ENCODE measurements at places on chromosomes 11 and 22.

- no peak for DNase-seq
Observed at GRCh38 chr22:25716637-25717036, 25.4 kb upstream of the MYO18B start.

DNA sequence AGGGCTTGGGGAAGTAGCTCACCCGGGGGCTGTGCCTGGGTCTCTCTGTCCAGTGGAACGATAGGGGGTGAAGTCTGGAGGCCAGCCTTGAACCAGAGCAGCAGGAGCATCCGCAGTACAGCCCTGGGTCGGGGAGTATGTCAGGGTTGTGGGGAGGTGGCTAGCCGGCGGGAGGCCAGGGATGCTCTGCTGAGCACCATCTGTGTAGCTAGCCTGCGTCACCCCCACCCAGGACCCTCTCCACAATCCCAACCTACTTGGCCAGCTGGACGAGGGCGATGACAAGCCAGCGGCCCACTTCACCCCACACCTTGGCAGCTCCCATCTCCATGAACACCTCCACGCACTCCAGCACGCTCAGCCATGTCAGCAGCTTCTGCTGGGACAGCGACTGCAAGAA, 2.2 kb downstream of the PEX16 start:
- no peak for DNase-seq

DNA sequence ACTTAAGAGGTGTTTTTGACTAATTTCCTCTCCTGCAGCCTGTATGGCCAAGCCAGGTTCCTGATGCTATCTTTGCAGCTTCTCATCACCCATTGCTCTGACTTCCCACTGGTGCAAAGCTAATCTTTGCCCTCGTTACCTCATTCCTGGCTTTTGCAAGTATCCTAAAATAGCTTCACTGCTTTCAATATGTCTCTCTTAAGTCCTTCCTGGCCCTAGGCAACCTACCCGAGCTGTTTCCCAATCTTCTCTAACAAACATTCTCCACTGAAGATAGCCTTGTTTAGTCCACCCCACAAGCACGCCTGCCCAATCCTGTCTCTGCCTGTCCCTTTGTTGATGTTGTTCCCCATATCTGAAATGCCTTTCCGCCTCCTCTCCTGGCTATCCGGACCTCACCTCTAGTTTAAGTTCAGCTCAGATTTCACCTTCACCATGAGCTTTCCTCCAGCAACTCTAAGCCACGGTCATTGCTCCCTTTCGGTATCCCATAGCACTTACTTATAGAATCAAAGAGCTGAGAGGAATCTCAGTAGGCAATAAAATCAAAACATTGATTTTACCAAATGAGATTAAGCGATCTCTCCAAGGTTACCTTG, 30.1 kb upstream of the CECR2 start:
- DNase-seq: no peak

DNA sequence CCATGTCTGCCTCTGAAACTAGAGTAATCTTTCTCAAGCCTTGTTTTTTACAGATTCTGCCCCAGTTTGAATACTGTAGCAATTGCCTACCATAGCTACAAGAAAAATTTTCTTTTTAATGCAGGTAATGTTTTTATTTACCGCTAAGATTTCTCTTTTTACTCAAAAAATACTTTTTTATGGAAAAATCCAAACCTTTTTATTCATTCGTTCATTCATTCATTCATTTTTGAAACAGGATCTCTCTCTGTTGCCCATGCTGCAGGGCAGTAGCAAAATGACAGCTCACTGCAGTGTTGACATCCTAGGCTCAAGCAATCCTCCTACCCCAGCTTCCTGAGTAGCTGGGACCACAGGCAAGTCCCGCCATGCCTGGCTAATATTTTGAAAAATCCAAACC, 2.7 kb upstream of the CPT1A start:
- DNase-seq: no peak

DNA sequence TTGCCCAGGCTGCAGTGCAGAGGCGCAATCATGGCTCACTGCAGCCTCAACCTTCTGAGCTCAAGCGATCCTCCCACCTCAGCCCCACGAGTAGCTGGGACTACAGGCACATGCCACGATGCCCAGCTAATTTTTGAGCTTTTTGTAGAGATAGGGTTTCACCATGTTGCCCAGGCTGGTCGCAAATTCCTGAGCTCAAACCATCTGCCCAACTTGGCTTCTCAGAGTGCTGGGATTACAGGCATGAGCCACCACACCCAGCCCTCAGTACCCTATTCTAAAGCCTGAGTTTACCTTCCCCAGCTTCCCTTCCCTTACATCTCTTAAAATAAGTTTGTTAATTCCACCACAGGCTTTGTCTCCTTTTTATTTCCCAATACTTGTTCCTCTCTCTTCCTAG, 59.1 kb downstream of the AMBRA1 start:
- DNase-seq: no peak

DNA sequence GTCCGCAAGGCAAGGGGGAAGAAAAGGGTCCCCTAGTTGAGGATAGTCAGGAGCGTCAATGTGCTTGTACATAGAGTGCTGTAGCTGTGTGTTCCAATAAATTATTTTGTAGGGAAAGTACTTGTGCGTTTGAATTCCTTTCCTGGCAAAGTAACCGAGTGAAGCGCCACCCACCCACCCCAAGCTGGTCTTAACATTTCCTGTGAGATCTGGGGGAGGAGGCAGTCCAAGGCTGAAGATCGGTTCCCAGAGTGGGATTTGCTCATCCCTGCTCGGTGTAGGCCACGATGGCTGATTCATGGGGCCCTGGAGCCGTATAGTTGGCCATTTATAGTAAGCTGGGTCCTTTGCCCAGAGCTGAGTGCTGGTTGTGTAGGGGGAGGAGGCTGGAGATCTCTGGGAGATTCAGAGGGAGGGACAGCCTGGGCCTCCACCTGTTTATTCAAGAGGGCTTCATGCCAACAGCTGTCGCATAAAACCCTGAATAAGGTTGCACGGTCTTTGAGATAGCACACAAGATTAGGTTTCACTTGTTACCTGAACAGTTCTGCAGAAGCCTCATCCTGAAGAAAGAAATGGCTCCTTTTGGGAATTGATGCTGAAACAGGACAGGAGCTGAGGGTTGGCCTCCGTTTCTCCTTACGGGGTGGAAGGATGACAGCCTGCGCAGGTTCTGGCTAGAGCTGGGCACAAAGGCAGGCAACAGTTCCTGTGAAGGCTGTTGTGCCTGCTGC, 2.4 kb downstream of the ATF4 start:
- DNase-seq: peak; percentile 23

DNA sequence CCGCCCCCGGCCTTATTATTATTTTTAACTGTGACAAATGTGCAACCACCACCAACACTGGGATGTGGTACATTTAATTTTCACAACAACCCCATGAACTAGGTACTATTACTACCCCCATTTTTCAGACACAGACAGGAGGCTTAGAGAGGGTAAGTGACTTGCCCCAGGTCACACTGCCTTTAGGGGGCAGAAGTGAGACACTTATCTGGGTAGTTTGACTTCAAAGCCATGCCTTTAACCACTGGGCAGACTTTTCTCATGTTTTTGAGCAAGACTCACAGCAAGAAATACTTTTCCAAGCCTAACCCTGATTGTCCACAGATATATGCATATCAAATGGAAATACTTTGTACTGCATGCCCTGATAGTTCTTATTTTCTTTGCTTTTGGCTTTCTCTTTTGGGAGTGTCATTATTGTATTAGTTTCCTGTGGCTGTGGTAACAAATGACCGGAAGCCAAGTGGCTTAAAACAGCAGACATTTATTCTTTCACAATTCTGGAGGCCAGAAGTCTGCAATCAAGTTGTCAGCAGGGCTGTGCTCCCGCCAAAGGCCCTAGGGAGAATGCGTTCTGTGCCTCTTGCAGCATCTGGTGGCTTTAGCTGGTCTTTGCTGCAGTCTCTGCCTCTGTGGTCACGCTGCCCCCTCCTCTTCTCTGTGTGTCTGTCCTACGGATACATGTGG, 110.8 kb downstream of the GRIK4 start:
- no peak for DNase-seq

DNA sequence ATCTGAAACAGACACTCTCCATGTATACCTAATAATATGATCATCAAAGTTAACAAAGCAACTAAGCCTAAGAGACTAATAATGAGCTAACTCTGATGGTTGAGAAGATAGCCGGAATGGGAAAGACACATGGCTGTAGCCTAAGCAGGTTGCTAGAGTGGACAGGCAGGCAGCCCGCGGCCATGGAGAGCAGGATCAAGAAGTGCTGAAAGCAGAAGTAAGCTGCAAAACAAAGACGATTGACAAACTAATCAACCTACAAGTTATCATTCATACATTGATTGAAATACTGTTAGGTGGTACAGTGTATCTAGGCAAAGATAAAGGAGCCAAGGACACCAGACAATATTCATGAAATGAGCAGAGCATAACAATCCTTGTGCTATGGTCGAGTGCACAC, 29.3 kb downstream of the SLN start:
- no peak for DNase-seq

- DNase-seq: no peak
Observed at GRCh38 chr11:96466607-96467006, 76.8 kb downstream of the JRKL start.

- DNase-seq: no peak
Observed at GRCh38 chr11:72594493-72595291, 79.5 kb downstream of the PDE2A start.

DNA sequence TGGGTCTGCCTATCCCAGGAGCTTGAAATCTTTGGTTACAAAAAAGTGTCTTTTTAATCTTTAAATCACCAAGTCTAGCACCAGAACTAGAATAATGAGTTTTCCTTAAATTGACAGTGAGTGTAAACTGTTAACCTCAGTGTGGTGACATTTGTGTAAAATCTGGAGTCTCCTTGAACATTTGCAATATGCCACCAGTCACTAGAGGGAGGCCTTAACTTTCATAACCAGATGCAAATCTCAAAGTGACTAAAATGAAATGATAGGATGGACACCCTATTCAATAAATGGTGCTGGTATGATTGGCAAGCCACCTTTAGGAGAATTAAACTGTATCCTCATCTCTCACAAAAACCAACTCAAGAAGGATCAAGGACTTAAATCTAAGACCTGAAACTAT, 8.3 kb upstream of the SCGB1D2 start:
- no peak for DNase-seq

GRCh38 chr11:112885744-112886433, 75.3 kb upstream of the NCAM1 start:
- no peak for DNase-seq

- no peak for DNase-seq
Observed at GRCh38 chr11:40337118-40337517, 1122.3 kb downstream of the LRRC4C start.

DNA sequence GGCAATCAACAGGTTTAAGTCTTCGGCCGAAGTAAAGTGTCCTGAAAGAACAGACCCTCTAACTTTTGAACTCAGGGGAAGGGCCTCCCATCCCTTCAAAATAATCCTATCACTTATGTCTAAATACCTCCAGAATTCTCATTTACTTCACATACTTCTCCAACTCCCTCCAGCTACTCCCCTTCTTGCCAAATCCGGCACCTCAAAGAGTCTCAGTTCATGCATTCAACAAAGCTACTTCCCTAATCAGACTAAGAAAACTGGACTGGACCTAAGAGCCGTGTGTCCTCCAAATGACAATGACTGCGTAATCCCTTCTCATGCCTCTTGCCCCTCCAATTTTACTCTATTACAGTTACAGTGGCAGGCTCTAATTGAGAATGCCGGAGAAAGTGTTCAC, 1.3 kb downstream of the DDB1 start:
- no peak for DNase-seq

- DNase-seq: no peak
Observed at GRCh38 chr11:45152740-45153595, 6.5 kb downstream of the PRDM11 start.

GRCh38 chr22:38049812-38050619, 7.2 kb upstream of the PICK1 start:
- no peak for DNase-seq

DNA sequence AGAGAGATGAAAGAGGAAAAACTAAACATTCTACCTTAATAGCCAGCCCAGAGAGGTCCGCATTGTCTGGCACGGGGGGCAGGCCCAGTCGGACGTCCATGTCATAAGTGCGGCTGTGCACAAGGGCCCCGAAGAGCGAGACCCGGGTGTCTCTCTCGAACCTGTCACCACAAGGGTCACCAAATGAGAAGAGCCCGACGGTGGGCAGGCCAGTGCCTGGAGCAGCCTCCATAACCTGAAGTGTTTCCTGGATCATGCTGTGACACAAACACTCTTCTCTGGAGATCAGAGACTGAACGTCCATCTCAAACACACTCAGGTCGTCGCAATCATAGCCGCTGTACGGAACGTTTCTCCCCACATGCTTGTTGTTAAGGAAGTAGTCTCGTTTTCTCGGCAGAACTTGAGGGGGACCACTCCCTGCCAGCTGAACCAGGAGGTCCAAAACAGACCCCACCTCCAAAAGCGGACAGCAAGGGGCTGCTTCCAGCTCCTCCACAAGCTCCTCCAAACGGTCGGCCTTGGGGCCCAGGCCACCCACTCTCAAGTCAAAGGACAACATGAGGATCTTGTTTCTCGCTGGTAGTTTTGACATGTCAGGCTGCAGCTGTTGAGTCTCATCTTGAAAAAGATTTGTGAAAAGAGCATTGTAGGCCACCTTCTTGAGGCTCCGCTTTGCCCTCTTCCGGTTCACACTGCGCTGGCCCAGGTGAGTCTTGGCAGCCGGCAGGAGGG, 971 bp downstream of the TUBGCP6 start:
- DNase-seq: no peak

- DNase-seq: no peak
Observed at GRCh38 chr22:50112151-50113118, 22.6 kb downstream of the MOV10L1 start.

GRCh38 chr11:98411777-98412176, 609.0 kb upstream of the CNTN5 start:
- no peak for DNase-seq

DNA sequence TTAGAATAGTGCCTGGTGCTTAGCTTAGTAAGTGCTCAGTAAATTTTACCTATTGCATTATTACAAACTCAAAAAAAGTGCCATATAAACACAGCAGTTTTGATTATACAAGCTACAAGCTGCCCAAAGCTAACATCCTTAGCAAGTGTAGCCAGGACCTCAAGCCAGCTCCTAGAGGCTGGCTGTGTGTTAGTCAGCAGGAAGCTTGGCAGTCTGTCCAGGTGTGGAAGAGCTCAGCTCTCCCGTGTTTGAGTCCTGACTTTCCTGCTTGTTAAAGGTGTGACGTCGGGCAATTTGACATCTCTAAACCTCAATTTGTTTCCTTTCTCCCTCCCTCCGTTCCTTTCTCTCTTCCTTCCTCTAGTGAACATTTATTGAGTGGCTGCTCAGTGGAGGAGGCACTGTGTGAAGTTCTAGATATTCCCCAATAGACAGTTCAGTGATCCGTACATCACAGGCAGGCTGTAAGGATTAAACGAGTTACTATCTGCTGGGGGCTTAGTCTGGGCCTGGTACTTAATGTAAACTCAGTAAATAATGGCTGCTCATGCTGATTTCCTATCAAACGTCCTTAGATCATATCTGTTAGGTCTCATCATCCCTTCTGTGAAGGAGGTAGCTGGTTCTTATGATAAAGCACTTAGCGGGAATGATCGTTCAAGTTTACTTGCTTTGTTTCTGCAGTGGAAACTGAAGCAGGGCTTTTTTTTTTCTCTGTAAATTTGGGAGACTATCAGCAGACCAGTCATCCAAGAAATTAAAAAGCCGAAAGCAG, 68.7 kb downstream of the PRR5L start:
- no peak for DNase-seq

All from NCI-H524 treated with DMSO at 0.1 percent for 48 hours (cell line).